ENCODE measurements at places on chromosomes 6 and 20.

DNA sequence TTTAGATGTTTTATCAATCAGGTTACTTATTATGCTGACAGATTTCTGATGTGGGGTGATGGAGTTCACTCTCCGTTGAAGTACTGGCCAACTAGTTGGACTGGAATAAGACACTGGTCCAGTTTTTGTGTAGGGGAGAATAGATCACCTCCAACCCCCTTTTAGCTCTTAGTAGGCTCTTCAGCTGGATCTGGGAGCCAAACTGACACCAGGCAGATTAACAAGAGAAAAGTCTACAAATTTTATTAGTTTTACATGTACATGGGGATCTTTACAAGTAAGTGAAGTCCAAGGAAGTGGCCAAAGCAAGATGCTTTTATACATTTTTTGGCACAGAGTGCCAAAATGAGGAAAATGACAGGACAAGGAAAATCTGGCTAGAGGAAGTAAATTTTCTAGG lies 107.1 kb downstream of the UBE3D start:
- DNase-seq: no peak

DNA sequence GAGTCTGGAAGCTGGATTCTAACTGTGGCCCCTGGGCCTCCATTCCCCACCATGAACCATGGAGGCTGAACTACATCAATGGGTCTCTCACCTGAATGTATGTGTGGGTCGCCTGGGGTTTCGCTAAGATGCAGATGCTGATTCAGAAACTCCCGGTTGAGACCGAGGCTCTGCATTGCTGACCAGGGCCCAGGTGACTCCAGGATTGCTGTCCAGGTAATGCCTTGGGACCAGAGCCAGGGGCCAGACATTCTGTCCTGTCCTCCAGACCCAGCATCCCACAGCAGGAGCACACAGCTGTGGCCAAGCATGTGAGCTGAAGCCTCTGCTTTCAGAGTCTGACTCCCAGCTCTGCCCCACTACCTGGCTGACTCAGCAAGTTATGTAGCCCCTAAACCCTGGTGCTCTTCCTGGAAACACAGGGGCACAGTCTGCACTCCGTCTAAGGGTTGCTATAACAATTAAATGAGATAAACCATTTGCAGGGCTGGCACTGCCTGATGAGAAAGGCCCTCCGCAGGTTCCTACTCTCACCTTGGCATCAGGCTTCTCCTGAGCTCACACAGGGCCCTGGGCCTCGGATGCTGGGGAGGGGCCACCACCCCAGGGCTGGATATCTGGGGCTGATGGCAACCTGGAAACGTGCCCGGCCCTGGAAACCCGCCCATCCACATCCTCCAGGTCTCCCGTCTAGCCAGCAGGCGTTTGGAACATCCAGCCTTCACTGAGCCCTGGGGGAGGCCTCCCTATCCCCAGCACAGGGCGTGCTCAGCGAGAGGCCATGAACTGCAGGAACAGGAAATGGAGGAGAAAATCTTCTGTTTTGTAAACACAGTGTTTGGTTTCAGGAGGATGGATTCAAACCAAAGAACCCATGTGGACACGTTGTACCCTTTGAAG lies 175.7 kb downstream of the DLL1 start:
- DNase-seq: no peak

GRCh38 chr6:31736768-31737314 lies 511 bp upstream of the CLIC1 start:
- DNase-seq: no peak

DNA sequence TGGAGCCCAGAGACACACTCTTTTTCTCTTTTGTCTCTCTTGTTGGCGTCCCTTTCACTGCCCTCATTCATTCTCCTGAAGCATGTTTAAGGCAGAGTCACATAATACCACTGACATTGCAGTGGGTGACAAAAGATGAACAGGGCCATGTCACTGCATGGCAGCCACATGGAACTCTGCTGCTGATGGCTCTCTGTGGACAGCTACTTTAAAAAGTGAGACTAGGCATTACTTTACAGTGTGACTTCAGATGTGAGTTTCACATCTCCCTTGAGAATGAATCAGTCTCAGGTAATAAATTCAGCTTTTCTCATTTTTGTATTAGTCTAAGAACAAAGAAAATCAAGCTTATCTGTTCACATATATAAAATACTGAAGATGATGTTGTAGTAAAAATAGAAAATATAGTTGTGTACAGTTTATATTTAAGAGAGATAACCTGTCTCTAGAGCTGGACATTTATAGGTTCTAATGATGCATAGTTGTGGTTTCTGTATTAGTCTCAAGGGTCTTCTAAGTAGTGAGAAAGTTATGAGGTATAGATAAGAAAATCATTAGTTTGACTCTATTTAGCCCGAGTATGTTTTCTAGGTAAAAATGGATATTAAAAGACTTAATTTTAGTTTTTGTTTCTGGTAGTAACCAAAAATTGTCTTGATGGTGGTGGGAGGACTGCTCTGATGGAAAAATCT lies 6.1 kb downstream of the MRS2 start:
- DNase-seq: no peak

DNA sequence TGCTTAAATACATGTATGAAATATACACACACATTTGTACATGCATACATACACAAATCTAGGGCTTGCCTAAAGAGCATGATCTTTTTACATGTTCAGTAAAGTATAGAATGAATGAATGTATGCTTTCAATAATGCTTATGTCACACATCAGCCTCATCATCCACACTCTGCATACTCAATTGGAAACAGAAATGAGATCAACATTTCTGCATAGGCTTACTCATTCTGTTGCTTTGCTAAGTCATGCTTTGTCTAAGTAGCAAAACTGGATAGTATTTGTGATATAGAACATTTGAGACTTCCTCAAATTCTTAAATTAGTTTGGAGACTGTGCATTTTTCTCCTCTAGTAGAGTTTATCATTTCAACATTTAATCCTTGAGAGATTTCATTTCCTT lies 343.3 kb downstream of the ADGRB3 start:
- DNase-seq: no peak

DNA sequence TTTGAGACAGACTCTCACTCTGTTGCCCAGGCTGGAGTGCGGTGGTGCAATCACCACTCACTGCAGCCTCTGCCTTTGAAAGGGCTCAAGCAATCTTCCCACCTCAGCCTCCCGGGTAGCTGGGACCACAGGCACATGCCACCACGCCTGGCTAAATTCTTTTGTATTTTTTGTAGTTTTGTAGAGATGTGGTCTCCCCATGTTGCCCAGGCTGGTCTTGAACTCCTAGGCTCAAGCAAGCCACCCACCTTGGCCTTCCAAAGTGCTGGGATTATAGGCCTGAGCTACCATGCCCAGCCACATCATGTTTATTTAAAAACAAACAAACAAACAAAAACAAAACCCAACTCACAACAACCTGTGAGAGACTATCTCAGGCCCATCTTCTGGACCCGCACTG lies 29.7 kb upstream of the APCDD1L start:
- no peak for DNase-seq

DNA sequence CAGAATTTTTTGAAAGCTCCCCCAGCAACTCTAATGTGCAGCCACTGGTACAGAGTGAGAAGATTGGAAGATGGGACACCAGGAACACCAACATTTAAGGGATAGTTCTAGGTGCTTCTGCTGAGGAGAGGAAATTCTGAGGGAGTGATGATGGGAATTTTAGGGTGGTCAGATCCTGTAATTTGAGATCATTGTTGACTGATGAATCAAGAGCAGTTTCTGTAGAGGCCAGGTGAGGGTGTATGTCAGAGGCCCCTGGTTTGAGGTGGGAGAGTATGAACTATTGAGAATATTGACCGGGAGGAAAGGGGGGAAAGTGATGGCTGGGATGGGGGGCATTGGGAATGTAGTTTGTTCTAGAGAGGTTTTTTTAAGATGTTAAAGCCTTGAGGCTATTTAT lies 47.2 kb downstream of the PTPRA start:
- DNase-seq: no peak

DNA sequence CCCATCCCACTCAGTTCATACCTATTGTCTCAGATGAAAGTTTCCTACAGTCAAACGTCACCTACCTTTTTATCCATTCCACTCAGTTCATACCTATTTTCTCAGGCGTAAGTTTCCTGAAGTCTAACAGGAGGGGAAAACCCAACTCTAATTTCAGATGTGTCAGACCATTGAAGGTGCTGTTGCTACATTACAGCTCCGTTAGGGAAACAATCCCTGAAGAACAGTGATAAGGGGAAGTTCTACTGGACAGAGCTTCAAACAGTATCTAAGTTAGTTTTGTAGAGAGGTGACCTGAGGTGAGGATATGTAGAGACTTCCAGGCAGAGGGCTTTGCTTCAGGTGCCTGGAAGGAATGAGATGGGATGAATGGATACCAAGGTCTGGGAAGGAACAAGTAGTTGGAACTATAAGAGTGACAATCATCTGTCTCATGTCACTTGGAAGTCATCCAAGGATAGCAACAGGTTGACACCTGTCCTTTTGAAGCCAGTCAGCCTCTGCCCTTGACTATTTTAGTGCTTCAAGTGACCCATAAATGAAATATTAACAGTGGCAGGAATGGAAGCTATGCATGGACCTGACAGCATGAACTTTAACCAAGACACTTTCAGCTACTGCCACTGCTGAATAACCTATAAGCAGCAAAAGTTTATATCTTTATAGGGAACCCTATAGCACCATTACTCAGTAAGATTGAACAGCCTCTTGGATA lies 191.6 kb upstream of the MOCS1 start:
- no peak for DNase-seq

GRCh38 chr20:48578397-48579098 lies 249.3 kb downstream of the PREX1 start:
- no peak for DNase-seq

GRCh38 chr6:16723826-16724225 lies 37.4 kb downstream of the ATXN1 start:
- no peak for DNase-seq

GRCh38 chr20:19785983-19786285 lies 27.9 kb downstream of the RIN2 start:
- no peak for DNase-seq

DNA sequence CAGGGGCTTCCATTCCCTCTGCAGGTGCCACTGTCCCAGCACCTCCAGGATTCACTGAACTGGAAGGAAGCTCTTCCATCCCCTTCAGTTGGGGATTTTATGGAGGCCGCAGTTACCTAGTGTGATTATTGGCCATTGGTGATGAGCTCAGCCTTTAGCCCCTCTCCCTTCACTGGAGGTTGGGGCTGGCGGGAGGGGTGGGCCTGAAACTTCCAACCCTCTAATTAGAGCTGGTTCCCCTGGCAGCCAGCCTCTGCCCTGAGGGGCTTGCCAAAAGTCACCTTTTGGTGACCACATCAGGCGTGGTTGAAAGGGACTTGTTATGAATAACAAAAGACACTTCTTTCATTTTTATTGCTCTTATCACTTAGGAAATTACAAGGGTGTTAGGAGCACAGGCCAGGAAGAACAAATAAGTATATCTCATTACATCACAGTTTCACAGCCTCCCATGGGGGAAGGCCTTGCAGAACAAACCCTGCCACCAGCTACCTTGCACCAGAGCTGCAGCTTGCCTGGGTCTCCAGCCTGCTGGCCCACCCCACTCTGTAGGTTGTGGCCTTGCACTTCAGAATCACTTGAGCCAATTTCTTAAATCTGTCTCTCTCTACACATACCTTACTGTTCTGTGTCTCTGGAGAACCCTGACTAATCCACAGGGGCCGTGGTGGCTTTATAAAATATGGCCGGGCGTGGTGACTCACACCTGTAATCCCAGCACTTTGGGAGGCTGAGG lies 5.0 kb downstream of the PYGB start:
- no peak for DNase-seq

GRCh38 chr20:23325107-23325506 lies 25.5 kb upstream of the NXT1 start:
- no peak for DNase-seq

- no peak for DNase-seq
Measured at GRCh38 chr20:62609279-62609720, 33.0 kb upstream of the SLCO4A1 start.

DNA sequence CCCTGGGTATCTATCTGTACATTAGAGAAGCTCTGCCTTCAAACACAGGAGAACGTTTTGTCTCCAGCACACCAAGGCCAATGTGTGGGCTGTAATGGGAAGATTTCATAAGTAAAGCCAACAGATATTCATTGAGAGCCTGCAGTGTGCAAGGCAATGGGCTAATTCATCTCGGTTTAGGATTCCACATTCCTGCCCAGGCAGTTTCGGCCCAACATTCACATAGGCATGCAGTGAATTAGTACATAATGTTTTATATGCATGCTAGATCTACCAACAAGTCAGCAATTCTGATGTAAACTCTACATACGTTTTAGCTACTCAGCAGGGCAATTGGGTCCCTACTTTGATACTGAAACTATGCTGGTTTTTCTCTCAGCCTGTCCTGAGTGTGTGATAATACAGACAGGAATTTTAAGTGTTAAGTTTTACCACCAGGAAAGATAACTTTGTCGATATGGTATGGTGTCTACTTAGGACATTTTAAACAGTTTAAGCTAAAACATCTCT lies 46.9 kb upstream of the NAA20 start:
- no peak for DNase-seq

- DNase-seq: no peak
Measured at GRCh38 chr20:45538209-45538799, 978 bp downstream of the WFDC6 start.

DNA sequence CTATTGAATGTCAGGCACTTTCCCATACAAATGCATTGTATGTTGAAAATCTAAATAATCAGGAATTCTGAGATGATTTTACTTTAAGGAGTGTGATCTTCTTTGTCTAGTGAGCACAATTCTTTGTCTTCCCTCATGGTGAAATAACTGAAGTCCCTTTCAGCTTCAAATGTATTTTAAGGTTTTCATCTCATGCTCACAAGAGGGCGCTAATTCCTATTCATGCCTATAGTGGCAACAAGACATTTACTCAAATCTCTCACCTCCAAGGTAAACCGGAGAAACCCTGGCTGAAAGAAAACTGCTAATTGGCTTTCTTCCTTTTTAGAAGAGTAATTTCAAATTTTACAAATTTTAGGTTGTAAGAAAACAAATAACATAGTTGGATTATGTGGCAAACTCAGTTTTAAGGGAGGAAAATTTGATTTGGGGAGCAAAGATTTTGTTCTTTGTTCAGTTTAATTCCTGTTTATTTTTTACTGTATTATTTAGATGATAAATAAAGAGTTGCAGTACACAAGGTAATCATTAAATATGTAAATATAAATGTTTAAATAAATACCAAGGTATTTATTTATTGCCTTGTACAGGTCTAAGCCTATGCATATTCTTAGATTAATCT lies 69.1 kb downstream of the SLC35F1 start:
- DNase-seq: peak; percentile 26

DNA sequence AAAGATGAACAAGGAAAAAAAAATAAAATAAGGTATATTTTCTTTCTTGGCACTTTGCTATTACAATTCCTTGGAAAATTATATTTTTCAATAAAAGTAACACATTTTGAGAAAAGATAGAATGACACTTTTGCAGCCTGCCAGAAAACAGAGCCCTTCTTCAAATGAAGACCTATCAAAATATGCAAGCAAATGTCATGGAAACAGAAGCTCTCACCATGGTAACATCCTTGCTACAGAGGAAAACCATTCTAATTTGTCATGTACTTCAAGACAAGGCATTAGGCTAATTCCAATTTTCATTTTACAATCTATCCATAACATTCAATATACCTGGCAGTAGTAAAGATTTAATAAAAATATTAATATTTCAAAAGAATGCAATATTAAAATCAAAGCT lies 177.9 kb downstream of the RNGTT start:
- DNase-seq: no peak

- no peak for DNase-seq
Measured at GRCh38 chr6:123986938-123987337, 183.3 kb downstream of the NKAIN2 start.
